ENCODE measurements at places on chromosomes 1 and 21.
A peak's percentile ranks its signal among the peaks of the same experiment; 100 is the strongest.

- DNase-seq = peak; percentile 34
Measured at GRCh38 chr1:6185635-6186382, 5.7 kb upstream of the CHD5 start.

- no peak for DNase-seq
Measured at GRCh38 chr1:83692524-83693381, 306.2 kb downstream of the TTLL7 start.

- no peak for DNase-seq
Measured at GRCh38 chr21:30256100-30256499, 26.6 kb downstream of the KRTAP24-1 start.

DNA sequence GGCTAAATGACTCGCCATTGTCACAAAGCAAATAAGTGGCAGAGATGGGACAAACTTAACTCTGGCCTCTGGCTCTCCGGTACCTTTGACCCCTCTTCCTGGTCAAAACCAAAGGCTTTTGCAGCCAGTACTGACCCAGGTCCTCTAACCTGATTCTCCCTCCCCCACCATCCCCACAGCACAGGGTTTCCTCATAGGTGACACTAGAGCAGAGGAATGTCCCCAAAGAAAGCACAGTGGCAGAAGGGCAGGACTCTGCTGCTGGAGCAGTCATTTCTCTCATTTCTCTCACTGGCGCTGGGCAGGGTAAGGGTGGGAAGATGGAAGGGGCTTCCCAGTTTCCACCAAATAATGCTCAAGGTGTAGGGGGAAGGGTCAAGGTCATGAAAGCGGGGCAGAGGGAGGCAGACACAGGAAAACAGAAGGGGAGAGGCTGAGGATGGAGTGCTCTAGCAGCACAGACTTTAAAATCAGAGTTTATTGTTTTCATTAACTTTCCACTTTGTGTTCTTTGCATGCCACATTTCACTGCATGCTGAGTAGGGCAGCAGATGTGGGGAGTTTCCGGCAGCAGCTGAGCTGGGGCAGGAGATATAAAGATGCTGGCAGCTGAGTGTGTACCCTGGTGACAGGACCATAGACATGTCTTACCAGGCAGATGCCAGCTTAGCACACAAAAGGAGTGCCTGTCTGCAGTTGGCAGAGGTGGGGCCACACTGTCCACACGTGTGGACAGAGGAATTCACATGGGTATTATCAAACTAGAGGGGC lies 80.5 kb downstream of the FAM78B start:
- no peak for DNase-seq

DNA sequence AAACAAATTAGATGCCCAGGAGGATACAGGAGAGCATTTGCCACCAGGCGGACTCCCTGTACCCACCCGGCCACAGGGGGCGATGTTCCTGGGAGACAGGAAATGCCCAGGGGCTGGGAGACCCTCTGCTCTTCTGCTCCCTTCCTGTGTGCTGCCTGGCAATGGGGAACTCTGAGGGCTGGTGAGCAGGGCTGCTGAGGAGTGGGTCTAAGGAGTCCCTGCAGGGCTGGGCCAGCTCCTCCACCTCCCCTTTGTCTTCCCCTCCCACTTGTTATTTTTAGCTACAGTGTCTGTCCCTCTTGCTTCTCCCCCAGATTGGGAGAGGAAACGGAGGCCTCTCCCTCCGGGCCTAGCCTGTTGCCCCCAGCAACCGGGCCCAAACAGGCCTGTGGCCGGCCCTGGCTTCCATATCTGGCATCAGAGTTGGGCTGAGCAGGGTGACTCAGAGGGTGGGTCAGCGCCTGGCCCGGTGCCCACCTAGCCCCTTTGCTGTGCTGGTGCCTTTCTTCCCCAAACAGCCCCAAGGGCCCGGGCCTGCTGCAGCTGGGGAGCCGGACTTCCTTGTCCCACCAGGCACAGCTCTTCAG lies 11.6 kb downstream of the LMNA start:
- DNase-seq = no peak

GRCh38 chr1:24351247-24351646 lies 32.1 kb downstream of the GRHL3 start:
- DNase-seq = no peak

DNA sequence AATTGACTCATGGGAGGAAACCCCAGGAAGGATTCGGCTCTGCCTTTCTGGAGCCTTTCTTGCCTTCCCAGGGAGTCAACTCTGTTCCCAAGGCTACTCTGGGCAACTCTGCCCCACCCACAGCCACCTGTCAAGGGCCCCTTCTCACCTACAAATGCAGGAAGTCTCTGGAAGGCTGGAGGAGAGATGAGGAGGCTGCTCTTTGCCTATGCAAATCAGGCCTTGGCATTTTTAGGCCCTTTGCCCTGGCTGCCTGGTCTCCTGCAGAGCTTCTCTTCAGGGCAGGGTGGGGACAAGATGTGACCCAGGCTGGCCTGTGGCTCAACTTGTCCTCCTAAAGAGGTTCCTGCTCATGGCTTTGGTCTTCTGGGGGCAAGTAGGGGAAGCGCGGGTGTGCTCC lies 5.4 kb downstream of the SLC6A9 start:
- DNase-seq = peak; percentile 78

DNA sequence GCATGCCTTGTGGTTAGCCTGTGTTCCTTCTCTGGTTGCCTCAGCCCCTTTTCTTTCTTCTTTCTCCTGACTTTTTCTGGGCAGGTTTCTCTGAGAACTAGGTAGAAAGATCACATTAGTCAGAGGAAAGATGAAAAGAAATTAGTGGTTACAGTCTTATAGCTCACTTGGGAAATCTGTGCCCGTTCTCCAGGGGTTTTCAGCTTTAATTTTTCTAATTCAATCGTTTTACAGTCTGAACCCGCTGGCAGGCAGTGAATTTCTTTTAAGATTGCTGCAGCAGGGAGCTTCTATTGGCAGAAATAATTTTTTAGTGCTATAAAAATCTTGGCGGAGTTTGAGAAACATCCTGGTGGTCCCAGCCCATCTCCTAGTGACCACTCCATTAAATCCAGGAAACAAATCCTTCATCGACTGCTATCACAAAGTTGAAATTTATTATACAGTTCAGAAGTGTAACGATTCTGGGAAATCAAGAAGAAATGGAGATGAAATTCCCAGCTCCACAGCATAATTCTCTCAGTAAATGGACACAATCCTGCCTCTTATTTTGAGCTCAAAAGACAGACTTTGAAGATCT lies 113.1 kb downstream of the PCP4 start:
- DNase-seq = no peak

DNA sequence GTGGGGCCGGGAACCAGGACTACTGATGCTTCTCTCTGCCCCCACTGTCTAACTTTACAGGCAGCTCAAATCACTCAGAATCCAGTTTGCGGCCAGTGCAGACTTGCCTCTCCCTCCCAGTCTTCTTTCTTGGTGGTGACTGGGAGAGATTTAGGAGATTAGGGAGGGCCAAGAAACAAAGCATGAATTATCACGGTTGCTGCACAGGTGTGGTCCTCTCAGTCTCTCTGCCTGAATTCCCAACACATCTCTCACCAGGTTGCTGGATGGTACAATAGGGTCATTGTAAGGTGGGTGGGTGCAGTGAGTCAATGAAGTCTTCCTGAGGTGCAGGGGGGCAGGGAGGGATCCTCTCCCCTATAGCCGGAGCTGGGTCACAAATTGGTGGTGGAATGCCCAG lies 12.6 kb downstream of the S100A11 start:
- no peak for DNase-seq

DNA sequence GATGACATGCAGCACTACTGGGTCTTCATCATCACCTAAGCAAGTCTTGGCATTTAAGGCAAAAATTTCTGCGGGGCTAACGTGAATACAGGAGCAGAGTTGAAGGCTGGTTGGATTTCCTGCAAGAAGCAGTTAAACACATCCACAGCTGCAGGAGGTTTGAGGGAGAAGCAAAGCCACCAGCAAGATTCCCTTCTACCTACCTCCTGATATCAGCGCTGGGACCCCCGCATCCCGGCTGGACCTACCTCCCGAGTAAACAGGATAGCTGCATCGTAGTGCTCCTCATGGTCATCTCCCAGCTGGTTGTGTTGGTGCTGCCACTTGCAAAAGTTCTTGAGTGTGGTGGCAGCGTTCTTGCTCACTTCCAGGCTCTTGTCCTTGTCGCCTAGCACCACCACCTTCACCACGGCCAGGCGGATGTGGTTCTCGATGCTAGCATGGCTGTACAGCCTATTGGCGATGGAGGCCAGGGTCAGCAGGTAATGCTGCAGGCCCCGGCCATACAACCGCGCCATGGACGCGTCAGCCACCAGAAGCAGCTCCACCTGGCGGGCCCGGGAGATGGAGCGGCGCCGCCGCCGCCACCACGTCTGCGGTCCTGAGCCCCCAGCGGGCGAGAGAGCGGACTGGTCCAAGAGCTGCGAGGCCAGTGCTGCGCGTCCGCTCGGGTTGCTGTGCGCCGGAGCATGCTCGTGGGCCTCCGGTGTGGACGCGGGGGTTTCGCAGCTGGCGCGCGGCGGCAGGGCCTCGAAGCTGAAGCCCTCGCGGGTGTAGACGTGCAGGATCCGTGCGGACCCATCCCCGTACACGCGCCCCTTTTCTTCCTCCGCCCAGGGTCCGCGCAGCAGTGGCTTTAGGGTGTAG lies 1.6 kb downstream of the ADAMTS5 start:
- no peak for DNase-seq

- DNase-seq = no peak
Measured at GRCh38 chr21:31714741-31715365, 17.1 kb downstream of the SCAF4 start.

- DNase-seq = no peak
Measured at GRCh38 chr1:69195136-69195535, 372.6 kb upstream of the LRRC7 start.

- DNase-seq = no peak
Measured at GRCh38 chr1:236568285-236568894, 35.9 kb downstream of the HEATR1 start.

DNA sequence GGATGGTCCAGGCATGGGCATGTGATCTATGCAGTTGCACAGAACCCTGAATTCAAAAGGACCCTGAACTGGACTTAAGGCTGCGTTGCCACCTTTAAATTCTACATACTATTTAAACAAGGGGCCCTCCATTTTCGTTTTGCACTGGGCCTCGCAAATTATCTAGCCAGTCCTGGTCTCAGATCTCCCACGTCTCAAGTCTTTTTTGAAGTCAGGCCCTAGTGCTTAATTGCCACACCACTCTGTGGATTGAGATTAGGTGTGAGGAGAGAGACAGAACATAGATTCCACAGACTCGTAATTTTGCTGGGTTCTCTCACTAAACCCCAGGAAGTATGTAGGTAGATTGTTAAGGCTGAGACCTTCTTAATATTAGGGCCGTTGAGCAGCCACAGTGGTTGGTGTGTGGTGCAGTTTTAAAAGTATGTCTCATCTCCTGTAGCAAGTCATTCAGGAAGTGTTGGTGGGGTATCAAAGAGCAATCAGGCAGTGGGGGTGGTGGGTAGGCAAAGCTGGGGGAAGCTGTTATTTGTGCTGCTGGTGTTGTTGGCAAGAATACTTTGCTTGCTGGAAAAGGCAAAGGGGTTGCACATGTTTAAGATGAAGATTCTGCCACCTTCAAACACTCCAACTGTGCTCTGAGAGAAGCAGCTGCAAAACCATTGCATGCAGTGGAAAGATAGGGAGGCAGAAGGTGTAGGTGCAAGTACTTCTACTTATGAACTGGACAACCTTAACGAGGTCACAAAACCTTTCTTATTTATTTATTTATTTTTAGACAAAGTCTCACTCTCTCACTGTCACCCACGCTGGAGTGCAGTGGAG lies 11.2 kb downstream of the CD84 start:
- no peak for DNase-seq

All from NCI-H2171 treated with DMSO at 0.1 percent for 48 hours (cell line).